T-helper 9 cell (primary cell): ENCODE measurements at places on chromosomes 1 and 21.

DNA sequence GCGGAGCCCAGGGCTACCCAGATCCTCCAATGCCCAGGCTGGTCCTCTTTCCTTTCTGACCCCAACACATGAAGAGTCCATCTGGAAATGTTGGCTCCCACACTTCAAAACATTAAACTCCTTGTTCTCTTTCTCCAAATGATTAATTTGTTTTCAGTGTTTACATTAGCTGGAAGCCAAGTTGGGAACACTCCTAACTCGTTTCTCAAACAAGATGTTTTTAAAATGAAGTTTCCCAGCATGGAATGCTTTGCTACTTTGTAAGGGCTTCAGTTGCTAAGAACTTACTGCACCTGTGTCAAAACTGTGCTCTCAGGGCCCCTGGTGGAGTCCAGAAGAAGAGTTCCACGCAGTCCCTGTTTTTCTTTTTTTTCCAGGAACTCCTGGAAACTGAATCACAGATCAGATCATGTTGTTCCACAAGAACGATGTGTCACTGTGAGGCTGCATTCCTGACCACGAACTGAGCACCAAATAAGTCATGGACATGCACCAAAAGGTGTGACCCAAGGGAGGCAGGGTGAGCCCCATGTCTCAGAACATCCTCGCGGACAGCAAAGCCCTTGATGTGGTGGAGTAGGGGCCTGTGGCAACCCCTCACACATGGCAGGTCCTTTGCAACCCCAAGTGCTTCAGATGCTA, 257.3 kb downstream of the KCNJ6 start:
- DNase-seq = no peak

DNA sequence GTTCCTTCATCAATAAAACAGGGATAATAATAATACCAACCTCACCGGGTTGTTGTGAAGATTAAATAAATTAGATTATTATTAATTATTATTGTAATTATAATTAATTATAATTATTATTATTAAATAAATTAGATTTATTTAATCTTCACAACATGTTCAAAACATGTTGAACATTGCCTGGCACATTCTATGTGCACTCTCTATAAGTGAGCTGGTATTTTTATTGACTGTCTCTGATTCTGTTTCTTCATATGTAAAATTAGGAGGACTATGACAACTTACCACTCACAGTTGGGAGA, 834 bp upstream of the C8B start:
- DNase-seq = no peak

DNA sequence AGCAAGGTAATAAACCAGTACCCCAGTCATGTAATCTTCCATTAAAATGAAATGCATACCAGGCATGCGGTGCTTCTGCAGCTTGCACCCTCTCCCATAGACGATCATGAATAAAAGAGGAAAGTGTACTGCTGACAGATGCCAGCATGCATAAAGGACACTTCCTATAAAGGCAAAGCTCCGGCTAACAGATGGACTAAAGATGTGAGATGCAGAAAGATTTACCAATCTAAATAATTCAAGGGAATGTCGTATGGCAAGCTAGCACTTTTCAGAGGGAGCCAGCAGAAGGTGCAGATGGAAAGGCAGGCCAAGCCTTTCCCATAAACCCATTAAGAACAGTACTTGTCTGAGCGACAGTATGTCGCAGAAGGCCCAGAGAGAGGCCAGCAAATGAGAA, 542.0 kb downstream of the NUF2 start:
- no peak for DNase-seq

DNA sequence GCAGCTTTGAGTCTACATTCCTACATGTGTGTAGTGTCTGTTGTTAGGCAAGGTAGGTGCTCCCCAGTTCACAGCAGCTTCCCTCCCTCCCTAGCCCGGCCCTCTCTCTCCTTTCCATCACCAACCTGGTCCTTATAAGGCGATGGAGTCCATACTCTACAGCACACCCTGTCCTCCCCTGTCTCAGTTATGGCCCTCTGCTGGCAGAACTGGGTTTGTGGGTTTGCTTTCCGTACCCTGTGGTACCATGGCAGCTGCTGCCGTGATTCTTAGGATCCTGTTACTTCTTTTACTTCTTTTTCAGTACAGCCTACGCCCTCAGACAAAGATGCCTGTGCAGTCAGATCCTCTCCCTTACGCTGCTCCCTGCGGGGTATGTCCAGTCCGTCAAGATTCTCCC, 31.7 kb downstream of the AK5 start:
- no peak for DNase-seq

GRCh38 chr21:34182436-34182835, 109.1 kb downstream of the MRPS6 start:
- no peak for DNase-seq

DNA sequence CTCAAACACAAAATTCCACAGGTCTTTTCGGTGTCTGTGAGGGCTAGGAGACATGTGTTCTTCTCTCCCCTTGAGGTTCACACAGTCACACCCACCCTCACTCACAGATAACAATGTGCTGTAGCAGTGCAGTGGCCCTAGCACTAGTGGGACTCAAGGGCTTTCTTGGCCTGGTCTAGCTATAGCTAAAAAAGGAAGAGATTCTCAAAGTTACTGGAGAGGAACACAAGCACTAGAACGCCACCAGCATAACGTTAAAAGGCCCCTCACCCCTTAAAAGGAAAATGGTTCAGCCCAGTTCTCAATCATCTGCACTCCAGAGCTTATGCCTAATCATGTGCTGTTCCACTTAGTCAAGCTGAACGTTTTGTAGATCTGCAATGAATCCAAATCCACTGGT, 39.5 kb downstream of the RGS8 start:
- DNase-seq = no peak

- DNase-seq = no peak
Observed at GRCh38 chr1:164641353-164641730, 82.4 kb downstream of the PBX1 start.

- DNase-seq = no peak
Observed at GRCh38 chr1:215830226-215830810, 263.2 kb downstream of the KCTD3 start.

- DNase-seq = no peak
Observed at GRCh38 chr1:219175212-219175564, 1.5 kb downstream of the LYPLAL1 start.

GRCh38 chr21:25456672-25457071, 150.6 kb downstream of the MRPL39 start:
- DNase-seq = no peak

DNA sequence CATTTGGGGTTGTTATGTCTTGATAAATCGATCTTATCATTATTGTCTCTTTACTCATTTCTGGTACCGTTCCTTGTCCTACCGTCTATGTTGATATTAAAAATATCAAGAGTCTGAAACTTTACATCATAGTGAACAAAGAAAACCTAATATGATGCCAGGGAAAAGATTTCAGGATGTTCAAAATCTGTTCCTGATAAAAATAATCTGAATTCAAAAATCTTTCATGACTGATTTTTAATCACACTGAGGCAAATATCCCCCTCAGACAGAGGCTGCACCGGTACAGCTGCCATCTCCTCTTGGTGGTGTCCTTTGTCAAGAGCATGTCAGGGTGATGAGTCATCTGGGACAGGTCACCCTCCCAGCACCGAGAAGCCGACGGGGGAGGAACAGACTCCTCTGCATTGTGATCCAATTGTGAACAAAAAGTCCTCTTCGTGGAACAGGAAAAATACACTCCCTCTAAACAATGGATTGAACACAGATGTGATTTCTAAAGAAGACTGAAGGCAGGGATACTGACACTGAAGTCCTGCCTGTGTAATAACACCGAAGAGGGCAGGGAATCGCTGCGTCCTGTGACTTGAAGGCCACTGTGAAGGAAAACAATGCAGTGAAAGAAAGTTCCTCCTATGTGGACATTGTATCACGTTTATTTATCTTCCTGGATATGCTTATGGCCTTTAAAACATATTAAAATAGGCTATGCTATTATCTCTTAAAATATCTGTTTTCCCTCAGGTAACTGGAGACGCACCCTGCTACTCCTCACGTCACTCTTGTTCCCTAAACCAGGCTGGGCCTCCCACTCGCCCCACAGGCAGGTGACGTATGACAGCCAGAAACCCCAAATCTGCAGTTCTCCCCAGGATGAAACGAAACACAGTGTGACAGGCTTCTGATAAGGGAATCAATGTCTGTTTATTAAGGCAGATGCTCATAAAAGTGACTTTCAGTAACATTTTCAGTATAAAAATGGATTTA, 4.3 kb upstream of the SPATC1L start:
- no peak for DNase-seq

GRCh38 chr21:34201001-34201400, 127.6 kb downstream of the MRPS6 start:
- DNase-seq = no peak

- no peak for DNase-seq
Observed at GRCh38 chr1:92870591-92870990, 38.8 kb downstream of the RPL5 start.

- no peak for DNase-seq
Observed at GRCh38 chr1:209601809-209602657, 18.5 kb downstream of the CAMK1G start.

DNA sequence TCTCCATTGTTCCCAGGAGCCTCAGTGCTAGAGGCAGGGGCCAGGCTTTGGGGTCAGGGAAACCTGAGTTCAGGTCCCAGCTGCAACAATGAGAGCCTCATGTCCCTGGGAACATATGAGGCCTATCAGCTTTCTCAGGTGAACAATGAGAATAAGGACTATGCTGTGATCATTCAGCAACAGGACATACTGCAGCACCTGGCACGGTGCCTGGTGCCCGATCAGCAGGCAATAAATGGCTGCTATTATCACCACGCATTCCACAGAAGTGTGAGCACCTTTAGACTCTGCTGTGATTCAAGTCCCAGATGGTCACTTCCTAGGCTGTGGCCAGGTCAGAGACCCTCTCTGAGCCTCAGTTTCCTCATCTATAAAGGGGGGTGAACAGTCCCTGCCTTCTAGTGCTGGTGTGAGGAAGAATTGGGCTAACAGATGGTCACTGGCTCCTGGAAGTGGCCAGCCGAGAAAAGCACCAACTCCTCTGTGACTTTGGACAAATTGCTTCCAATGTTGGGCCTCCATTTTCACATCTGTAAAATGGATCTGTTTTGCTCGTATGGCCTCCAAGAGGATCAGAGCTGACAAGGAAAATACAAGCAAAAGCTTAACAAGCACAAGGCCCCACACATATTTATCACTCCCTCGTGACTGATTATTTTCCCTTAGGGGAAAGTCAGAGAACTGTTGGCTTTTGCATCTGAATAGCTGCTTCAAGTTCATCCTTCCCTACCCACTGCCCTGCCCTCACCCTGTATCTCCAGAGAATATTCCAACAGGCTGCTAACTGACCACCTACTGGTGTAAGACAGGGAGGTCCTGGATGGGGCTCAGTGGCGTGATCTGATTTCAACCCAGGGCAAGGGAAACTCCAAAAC, 1.1 kb downstream of the SLC5A9 start:
- DNase-seq = no peak

- no peak for DNase-seq
Observed at GRCh38 chr1:226436472-226436854, 28.6 kb upstream of the PARP1 start.
